ENCODE measurements at places on chromosomes 6 and 20.
A peak's percentile ranks its signal among the peaks of the same experiment; 100 is the strongest.

- no peak for DNase-seq
Observed at GRCh38 chr6:15682965-15683822, 20.4 kb upstream of the DTNBP1 start.

DNA sequence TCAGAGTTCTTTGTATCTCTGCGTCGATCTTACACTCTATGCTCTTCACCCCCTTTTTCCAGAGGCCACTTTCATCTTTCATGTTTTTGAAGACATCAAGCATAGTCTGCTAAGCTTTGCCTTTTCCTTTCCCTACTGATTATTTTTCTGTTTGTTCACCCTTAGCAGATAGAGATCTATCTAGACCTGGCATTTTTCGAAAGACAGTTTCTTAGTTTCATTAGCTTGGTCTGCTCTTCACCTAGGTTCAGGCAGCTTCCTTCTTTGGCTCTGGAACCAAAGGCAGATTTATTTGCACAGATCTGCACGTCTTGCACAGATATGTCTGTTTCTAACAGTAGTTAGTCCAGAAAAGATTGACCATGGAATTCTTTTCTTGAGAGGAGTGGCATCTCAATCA lies 122.7 kb upstream of the HS3ST5 start:
- no peak for DNase-seq

DNA sequence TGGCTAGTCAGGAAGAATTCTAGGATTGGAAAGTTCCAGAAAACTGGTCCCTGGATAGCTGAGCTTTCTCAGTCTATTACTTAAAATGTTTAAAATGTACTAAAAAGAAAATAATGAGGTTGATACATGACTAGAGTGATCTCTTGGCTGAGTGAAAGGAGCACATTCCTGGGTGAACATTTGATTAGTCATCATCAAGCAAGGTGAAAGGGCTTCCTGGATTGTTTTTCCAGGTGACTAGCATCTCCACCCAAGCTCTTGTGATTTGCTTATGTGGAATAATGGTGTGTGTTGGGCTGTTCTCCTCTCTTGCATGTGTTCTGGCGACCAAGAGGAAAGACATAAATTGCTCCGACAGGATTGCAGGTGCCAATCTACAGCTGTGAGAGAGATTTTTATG lies 42.9 kb downstream of the PKIB start:
- DNase-seq, result no peak

GRCh38 chr6:45721665-45722064 lies 294.0 kb downstream of the CLIC5 start:
- DNase-seq, result no peak

GRCh38 chr6:143039548-143039947 lies 21.1 kb upstream of the AIG1 start:
- DNase-seq, result no peak

DNA sequence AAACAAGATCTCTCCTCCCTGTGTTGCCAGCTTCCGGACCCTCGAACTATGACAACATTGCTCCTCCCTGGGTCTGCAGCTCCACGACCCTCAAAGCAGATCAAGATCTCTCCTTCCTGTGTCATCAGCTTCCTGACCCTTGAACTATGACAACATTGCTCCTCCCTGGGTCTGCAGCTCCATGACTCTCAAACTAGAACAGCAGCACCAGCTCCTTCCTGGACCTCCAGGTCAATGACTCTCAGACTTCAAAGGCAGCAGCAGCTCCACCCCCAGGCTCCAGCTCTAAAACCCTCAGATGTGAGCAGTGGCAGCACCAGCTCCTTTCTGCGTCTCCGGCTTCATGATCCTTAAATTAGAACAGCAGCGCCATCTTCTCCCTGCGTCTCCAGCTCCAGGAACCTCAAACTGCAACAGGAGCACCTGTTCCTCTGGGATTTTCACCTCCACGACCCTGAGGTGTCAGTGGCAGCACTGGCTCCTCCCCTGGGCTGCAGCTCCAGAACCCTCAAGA lies 341.0 kb upstream of the SULF2 start:
- no peak for DNase-seq

- no peak for DNase-seq
Observed at GRCh38 chr20:25258828-25259227, 10.9 kb downstream of the PYGB start.

- no peak for DNase-seq
Observed at GRCh38 chr6:143099647-143100046, 39.0 kb downstream of the AIG1 start.

GRCh38 chr6:95784869-95785268 lies 207.5 kb downstream of the MANEA start:
- no peak for DNase-seq

- no peak for DNase-seq
Observed at GRCh38 chr6:72580281-72580940, 41.5 kb upstream of the KCNQ5 start.

GRCh38 chr6:6230286-6230685 lies 90.2 kb downstream of the F13A1 start:
- DNase-seq, result no peak

DNA sequence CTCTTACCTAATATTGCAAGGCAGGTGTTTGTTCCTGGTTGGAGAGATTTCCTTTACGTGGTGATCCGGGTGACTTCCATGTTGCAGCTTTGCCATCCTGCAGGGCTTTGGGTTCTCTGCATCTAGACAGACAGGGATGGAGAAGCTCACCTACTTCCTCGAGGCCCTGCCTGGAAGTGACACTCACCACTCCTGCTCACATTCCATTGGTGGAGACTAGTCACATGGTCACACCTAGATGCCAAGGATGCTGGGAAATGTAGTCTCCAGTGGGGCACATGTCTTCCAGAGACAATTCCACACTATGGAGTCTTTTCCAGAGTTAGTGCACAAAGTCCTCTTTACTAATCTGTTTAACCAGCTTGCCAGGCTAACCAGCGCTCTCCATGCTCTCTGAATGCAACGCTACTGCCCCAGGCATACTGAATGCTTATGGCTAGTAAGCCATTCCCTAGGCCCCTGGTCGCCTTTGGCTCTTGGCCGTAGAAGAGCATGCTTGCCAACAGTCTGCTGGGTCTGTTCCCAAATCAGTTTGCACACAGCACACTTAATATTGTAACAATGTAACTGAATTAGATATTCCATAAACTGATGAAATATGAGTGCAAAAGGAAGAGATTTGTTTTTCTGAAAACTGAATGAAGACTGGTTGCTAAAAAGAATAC lies 6.7 kb upstream of the KCNK15 start:
- peak; percentile 45 for DNase-seq

- DNase-seq, result peak; percentile 30
Observed at GRCh38 chr6:127980996-127981395, 80.1 kb upstream of the THEMIS start.

- DNase-seq, result no peak
Observed at GRCh38 chr6:16136091-16136490, 7.2 kb downstream of the MYLIP start.

DNA sequence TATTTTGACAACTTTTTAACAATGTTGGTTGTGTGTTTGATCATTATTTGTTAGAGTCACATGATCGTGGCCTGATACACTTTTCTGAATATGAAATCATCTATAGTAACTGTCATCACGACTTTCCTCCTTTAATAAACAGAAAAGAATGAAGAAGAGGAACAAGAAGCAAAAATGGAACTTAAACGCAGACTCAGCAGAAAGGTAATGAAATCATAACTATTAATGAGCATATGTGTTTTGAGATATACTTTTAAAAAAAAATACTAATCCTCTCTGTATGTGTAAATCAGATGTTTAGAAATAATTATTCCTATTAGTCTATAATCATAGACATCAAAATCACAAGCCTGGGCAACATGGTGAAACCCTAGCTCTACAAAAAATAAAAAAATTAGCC lies 60.1 kb upstream of the LTV1 start:
- DNase-seq, result no peak

DNA sequence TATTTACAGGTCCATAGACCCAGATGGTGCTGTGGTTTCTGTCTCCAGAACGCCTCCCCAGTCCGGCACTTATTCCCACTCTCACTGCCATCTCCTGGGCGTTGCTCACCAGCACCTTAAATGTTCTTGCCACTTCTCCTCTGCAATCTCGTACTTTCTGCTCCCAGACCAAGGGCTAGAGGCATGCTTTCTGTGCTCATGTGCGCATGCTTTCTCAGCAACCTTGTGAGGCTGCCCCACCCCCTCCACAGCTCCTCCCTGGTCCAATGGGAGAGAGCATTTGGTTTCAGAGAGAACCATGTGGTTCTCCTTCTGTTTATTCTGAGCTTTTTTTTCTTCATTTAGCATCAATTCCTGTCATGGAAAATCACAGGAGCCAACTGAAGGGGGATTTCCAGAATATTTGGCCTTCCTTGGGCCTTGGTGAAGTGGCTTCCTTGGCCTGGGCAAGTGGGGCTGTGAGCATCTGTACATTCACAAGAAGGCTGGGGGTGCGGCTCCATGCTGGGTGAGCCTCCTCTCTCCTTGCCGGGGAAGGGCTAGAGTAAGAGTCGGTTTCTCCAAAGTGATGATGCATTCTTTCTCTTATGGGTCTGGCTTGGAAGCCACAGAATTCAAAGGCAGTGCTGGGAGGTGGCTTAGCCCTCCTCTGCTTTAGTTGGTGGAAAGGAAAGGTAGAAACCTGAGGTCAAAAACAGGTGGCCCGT lies 66.6 kb downstream of the PHACTR3 start:
- no peak for DNase-seq

- peak; percentile 46 for DNase-seq
Observed at GRCh38 chr6:30885999-30886896, 1.9 kb downstream of the DDR1 start.
